CD4-positive, alpha-beta T cell treated with Interleukin-10 for 1 hour (primary cell): ENCODE measurements at places on chromosomes 4 and X.

DNA sequence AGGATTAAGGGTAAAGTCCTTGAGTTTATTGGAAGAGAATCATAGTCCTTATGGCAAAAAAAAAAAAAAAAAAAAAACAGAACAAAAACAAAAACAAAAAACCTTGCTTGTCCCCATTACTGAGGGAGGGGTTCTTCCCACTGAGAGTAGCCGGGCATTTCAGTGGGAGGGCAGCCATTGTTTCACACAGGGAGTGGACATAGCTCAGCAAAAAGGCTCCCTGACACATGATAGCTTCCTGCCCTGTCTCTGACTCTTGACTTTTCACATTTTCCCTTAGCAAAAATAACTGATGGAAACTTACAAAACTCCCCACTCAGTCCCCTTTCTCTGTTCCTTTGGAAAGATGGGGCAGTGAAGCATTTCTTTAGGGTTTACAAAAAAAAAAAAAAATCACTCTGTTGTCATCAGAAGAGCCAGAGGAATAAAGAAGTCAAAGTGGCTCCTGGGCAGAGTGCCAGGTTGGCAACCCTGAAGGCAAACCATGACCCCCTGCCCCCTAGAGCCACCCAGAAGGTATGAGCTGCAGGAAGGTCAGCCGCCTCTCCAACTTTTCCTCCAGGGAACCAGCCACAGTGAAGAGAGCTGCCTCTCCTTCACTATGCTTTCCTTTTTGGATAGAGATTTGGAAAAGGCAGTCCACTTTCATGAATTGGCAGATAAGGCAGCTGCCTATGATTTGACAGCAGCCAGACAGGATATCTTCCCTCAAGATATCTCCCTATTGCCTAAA is 170.6 kb downstream of the KDR start:
- DNase-seq, result no peak

DNA sequence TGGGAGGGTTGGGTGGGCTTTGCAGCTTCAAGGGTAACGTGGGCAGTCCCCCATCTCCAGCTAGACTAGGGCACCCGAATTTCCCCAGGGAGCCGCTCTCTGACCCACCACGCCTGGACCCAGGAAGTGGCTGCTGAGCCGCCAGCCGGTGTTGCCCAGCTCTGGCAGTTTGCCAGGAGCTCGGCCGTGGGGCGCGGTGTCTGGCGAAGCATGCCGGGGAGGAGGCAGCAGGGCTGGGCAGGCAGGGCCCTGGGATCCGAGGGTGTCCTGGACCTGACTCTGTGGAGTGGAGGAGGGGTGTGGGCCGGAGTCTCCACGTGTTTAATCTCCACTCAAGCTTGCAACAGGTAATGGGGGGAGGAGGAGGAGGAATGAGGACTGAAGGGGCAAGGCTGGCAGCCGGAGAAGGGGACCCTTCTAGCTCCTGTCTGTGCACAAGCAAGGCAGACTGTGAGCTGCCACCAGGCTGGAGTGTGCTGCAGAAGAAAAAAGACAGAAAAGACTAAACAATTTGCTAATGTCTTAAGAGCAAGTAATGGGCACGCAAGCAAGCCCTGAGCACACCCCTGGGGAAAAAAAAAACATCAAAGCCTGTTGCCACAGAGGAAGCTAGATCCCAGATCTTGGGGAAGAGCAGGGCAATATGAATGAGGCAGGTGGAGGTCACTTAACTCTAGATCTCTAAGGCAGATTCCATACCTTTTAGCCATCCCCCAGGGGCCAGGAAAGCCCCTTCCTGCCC is 2.4 kb downstream of the LONRF3 start:
- peak; percentile 27 for DNase-seq

DNA sequence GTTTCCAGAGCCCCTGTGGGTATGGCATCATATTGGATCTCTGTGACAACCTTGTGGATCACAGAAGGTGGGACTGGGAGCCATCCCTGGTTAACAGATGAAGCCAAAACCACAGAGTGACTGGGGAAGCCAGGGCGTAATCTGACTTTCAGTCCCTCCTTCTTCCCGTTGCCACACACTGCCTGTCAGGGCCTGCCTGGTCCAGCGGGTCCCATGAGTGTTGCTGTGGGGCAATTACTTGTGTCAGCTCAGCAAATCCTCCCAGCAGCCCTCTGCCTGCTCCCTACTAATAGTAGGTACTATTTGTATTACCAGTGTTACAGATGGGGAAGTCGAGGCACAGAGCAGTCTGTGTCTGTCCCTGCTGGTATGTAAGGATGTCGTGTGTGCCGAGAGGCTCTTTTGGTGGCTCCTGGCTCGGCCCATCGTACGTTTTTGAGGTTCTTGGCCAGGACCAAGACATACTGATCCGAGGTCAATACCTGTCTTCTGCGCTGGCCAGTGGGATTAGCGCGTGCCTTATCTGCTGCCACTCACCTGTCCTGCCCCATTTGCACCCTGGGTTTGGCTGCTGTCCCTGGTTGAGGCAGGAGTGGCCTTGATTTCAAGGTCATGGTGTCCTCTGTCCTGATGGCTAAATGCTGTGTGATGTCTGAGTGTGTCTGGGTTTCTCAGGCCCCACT is 5.7 kb downstream of the NSG1 start:
- DNase-seq, result no peak

- no peak for DNase-seq
Measured at GRCh38 chr4:7557456-7557855, 122.7 kb upstream of the PSAPL1 start.

GRCh38 chrX:86023811-86024210 is 23.5 kb downstream of the CHM start:
- no peak for DNase-seq

DNA sequence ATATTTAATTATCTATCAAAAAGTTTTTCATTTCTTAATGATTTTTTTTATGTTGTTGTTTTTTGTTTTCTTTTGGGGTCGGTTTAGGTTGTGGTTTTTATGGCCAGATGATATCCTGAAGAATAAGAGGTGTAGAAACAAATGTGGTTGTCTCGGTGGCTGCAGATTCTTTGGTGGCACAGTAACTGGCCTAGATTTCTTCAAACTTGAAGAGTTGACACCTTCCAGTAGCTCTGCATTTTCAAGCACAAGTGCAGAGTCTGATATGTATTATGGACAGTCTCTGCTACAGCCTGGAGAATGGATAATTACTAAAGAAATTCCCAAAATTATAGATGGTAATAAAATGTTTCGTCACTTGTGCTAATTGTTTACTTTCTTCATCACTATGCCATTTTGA is 82.6 kb downstream of the BLTP1 start:
- no peak for DNase-seq

- no peak for DNase-seq
Measured at GRCh38 chrX:133215747-133216146, 2.4 kb downstream of the TFDP3 start.

DNA sequence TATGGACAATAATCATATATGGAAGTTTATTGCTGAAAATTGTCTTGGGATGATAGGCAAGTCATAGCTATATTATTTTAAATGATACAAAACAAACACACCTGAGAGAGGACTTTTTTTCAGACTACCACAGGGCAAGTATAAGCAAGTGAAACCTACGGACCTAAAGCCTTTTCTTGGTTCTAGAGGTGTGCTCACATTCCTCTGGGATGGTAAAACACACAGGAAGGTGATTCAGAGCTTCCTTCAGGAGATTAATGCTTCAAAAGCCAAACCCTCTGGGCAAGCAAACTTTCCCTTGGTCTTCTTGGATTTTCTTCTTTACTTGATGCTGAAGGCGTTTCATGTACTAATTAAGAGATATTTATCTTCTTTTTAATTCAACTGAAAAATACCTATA is 60.1 kb upstream of the ACSL4 start:
- no peak for DNase-seq

GRCh38 chr4:10081218-10081606 is 35.4 kb downstream of the WDR1 start:
- no peak for DNase-seq
